ENCODE measurements at places on chromosomes 3 and 15. TPM values are rescaled to one million over a fixed set of nuclear protein-coding genes. Genes with fewer than 3 reads are reported as not detected.

Gene FRMD5
- total RNA-seq: 29.2 TPM

Gene TAGLN3
- total RNA-seq: 151 TPM

Gene HPS3
- total RNA-seq: 29.0 TPM

Gene MTMR10
- total RNA-seq: 13.4 TPM

Gene ACOX2
- total RNA-seq: 0.78 TPM

Gene TMEM40
- total RNA-seq: not detected

Gene SUSD5
- total RNA-seq: 3.0 TPM

Gene RAD51
- 0.47 TPM for total RNA-seq

Gene CCDC54
- 0.16 TPM for total RNA-seq

Gene BCL2A1
- total RNA-seq: 0.94 TPM

Gene LSAMP
- total RNA-seq: 47.3 TPM

Gene CCDC80
- total RNA-seq: 5.1 TPM

Gene SLC9A9
- 7.3 TPM for total RNA-seq

Gene CDC25A
- 3.7 TPM for total RNA-seq

Gene RSL24D1
- total RNA-seq: 175 TPM

Gene SIDT1
- total RNA-seq: 6.2 TPM

Gene ZNF385D
- 14.0 TPM for total RNA-seq

Gene IL20RB
- 0.62 TPM for total RNA-seq

Gene SLC2A2
- not detected for total RNA-seq

Gene WNT7A
- 9.0 TPM for total RNA-seq

Gene CCDC191
- total RNA-seq: 6.6 TPM

Gene GOLGA8M
- total RNA-seq: not detected

Gene FSIP1
- 14.7 TPM for total RNA-seq

All from occipital lobe (tissue), 3 donors.